ENCODE measurements at places on chromosomes 6 and 20.
A peak's percentile ranks its signal among the peaks of the same experiment; 100 is the strongest.

GRCh38 chr6:46490425-46491200 lies 636 bp downstream of the RCAN2 start:
- DNase-seq, result no peak

DNA sequence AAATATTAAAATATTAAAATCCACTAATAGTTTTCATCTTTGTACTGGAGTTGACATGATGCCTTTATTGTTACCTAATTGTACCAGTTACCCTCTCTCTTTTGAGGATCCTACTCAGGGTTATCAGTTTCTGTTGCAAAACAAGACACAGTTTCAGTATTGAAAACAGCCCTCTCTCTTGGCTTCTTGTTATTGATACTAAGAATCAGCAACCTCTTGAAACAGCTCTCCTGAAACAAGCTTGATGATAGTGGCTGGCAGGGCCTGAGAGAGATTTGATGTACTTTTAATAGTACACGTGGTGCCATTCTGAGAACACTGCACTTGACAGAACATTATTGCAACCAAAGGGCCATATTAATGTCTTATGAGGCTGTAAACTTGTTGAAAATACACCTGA lies 64.9 kb upstream of the MEI4 start:
- DNase-seq, result no peak

GRCh38 chr20:20628314-20628713 lies 84.1 kb downstream of the RALGAPA2 start:
- DNase-seq, result no peak

DNA sequence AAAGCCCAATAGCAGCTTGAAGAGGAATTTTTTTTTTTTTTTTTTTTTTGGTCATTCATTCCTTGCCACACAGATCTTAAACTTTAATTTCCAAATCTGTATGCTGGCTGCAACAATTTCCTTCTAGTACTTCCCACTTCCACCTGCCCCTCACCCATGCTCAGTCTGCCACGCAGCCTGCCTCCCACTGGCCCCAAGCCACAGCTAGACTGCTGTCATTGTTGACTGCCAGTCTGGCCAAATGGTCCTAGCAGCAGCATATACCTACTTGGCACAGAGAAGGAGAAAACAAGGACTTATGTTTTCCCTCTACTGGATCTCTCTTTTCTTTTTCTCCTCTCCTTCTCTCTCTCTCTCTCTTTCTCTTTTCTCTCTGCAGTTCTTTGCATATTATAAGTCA lies 118.3 kb upstream of the HEY2 start:
- DNase-seq, result no peak

DNA sequence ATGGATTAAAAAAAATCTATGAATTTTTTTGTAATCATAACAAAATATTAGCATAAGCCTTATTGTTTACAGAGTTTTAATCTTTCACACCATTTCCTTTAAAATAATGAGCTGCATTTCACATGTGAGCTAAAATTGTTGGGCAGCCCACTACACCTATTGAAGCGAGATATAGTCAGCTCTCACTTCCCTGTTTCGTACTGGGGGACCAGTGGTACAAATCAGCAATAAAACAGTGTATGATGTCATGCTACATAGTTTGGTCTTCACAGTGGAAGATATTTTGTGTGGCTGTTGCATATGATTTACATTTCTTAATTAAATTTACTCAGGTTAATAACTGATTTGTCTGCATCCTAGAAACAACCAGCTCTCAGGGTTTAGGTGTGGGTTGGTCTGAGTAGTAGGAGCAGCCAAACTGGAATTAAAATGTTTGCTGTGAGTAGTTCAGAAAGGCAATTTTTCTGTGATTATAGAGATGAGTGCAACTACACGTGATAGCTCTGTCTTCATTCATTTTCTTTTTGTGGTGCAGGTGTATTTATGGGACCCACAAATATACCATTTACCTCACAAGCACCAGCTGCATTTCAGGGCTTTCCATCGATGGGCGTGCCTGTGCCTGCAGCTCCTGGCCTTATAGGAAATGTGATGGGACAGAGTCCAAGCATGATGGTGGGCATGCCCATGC lies 99.3 kb downstream of the B3GAT2 start:
- no peak for DNase-seq

DNA sequence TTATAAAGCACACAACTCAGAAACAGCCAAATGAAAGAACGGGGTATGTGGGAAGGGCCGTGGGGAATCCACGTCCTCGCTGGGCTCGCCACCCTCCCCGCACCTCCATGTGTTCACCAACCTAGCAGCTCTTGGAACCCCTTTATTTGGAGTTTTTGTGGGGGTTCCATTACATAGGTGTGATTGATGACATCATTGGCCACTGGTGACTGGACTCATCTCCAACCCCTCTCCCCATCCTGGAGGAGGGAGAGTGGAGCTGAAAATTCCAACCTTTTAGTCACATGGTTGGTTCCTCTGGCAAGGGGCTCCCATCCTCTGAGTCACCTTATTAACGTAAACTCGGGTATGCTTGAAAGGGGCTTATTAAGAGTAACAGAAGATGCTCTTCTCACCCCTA lies 592.0 kb upstream of the FLRT3 start:
- no peak for DNase-seq

- no peak for DNase-seq
Observed at GRCh38 chr6:20717743-20718142, 183.5 kb downstream of the CDKAL1 start.

GRCh38 chr6:125104425-125104824 lies 49.1 kb upstream of the TPD52L1 start:
- peak; percentile 70 for DNase-seq

DNA sequence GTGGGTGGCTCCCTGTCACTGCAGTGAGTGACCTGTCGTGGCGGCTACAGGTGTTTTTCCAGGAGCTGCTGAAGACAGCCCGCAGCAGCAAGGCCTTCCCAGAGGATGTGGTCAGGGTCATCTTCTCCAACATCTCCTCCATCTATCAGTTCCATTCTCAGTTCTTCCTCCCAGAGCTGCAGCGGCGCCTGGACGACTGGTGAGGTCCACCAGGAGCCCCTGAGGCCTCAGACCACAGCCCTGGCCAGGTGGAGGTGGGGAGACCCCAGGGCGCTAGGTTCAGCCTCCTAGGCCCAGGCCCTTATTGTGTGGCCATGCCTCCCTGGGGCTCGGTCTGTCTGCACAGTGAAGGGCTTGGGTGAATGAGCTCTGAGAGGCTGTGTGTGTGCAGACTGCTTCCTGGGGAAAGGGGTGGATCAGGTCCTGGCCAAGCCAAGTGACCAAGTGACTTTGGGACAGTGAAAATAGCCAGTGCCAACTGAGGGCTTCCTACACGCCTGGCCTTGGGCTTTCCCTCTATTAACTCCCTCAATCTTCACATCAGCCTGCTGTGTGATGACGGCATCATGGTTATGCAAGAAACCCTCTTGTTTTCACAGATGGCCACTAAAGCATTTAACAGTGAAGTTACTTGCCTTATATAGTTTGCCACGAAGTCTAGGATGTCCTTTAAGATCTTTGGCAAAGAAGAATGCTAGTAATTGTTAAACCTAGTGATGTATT lies 6.4 kb downstream of the FGD2 start:
- DNase-seq, result no peak

GRCh38 chr6:135667691-135668455 lies 170.3 kb upstream of the AHI1 start:
- DNase-seq, result peak; percentile 75

All from GM04504 (cell line).